ENCODE measurements at places on chromosomes 12 and 14. TPM values are rescaled to one million over a fixed set of nuclear protein-coding genes. Genes with fewer than 3 reads are reported as not detected.

DNA sequence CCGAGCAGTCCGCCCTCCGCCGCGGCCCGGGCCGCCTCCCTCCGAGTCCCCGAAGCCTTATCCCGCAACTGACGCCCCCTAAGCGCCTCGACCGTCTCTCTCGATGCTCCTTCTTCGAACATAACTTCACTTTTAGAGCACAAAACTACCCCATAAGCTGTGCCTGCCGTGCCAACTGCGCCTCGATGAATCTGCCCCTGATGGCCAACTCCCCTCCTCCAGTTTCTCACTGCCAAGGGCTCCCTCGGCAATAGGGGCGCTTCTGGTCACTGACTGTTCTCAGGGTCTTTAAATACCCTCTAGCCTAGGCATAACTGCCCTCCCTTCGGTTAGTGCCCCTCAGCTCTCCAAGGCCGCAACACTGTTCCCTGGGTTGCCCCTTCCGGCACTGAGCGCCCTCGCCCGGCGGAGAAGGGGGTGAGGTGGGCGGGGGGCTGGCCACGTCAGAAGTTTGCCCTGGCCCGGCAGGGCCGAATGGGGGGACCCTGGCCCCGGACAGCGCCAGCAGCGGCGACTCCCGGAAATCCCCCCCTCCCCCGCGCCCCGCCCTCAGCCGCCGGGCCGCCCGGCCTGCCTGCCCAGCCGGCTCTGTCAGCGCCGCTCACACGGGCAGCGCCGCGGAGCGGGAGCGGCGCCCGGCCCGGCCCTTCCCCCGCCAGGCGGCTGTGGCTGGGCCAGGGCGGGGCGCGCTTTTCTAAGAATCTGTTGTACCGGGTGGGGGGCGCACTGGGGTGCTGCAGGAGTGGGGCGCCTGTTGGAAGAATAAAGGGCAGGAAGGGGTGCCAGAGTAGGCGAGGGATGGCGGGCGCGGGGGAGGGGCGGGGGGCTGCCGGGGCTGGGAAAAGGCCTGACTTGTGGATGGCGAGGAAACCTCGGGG, 10.6 kb downstream of the RARG start:
- no peak for DNase-seq

GRCh38 chr14:103016071-103016470, 41.3 kb downstream of the CDC42BPB start:
- no peak for DNase-seq

DNA sequence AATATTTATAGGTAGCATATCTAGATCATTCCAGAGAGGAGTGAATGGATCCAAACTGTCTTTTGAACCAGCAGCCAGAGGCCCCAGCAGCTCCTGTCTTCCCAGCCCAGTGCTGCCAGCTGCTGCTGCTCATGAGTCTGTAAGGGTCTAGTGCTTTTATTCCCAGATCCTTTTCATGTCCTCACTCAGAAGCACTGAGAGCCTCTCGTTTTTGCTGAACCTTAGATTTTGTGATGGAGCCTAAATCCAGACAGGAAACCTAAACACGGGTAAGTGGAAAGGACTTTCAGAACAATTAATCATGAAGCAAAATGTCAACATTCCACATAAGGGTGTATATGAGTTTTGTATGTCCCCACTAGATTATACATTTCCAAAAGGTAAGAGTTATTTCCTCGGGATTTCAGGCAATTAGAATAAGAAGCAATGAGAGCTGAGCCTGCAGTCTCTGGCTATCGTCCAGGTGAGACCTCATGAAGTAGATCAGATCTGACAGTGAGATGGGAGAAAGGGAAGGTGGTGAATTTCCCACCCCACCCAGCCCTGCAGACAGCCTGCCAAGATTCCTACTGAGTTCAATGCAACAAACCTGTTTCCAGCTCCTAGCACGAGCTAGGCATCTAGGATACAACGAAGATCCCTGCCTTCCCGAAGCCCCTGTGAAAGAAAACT, 84.4 kb downstream of the NINJ2 start:
- no peak for DNase-seq

Gene ATG101
- polyA plus RNA-seq: 24.9 TPM

DNA sequence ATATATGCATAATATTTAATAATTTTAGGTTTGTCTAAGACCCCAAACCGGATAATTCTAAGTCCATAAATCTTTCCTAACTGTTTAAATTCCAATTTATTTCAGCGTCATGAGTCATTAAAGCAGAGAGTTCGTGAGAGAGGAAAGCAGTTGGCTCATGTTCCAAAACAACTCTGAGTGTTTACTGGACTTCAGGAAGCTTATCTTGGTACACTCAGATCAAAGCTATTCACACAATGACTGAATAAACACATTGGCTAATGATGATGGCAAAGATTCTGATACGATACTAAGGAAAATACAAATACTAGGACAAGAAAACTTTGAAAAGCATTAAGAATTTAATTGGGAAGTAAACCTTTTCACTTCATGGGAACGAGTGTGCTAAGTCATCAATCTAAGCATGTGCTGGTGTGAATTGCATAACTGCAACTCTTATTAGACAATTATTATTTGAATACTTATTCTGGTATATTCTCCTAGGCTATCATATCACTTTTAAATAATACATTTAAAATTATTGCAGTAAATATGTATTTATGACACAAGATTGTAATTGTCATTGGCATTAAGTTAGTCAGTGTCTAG, 34.8 kb upstream of the CLEC14A start:
- DNase-seq: no peak

Data from right renal cortex interstitium (tissue), 3 donors.